ENCODE measurements at places on chromosomes 7 and 10.

GRCh38 chr10:31829776-31830175, 98.9 kb downstream of the ARHGAP12 start:
- no peak for DNase-seq

DNA sequence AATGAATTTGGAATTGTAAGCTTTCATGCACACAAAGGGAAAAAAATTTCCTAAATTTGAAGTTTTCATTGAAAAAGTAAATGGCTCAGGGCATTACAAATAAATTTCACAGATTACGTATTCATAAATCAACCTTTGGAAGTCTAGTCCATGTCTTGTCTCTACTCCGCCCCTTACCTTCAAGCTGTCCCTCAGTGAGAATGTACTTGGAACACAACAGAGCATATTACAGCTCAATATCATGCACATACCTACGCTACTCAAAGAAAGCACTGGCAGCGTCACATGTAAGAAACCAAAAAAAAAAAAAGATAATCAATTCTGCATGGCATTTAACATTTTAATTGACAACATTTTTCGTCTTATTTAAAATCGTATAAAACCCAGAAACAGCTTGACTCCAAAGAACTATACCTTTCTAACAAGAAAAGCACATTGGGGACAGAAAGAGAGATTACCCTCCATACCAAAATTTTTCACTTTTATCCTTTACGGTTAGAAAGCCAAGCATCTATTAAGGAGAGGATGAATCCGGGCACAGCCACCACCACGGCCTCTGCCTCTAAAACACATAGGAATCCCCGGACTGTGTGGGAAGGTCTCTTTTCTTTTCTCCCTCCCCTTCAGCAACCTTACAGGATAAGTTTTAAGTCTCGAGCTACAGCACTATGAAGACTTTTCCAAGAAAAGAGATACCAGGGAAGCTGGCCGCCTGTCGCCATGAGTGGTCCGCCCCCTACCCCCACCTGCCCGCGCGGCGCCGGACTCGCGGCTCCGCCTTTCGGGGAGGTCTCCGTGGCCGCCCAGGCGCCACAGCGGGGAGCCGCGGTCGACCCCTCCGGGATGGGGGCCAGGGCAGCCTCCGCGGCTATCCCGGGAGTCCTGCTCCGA, 1.1 kb downstream of the JMJD1C start:
- DNase-seq = no peak

GRCh38 chr10:106515206-106515790, 649.2 kb downstream of the SORCS1 start:
- DNase-seq = no peak

DNA sequence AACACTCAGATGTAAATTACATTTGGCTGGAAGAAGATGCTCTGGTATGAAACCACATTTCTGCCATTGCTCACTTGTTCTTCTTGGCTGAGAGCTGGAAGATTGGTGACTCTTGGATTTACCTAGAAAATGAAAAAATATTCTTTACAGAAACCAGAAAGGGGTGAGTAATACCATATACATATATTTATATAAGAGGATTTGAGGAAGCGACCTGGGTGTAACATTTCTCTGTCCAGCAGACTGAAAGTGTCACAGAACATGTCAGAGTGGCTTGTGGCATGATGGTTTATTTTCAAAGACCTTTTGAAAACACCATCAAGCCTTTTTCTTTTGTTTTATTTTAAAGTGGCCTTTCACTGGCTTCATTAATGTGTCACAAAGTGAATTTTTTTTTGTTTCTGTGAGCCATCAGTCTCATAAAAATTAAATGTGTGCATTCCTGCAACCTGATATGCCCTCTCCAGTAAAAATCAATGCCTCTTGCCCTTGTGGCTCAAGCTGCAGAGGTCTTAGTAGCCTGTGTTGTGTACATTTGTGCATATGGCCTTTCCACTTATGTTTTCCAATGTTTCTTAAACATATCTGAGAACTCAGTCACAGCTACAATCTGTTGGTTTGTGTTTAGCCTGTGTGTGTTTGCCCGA, 23.5 kb downstream of the CREB5 start:
- DNase-seq = no peak

DNA sequence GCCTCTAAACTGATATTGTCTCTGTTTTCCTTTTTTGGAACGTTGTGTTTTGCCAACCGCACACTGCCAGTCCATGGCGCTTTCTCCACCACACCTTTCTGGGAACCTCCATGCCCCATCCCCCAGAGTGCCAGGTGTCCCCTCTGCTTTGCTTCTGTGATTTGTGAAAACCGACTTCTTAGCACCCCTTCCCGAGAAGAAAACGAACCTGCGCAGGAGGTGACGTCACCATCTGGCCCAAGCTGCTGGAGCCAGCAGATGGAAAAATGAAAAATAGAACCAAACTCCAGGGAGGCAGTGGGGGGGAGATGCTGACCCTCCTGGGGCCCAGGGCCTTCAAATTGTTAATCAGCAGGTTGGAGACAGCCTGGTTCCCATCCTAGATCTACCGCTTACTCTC, 103.8 kb downstream of the HTR5A start:
- no peak for DNase-seq

DNA sequence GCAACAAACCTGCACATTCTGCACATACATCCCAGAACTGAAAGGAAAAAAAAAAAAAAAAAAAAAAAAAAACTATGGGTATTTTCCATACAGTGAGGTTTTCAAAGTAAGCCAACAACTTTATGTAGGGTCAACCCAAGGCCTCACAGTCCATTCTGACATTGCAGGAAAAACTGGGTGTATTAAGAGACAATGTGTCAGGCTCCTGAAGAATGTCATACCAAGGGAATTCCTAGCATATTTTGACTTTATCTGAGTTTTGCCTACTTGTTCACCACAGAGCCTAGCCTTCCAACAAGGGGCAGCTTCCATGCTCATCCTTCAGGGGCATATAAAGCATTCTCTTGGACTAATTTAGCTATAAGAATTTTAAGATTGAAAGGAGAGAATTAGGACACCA, 368.9 kb downstream of the PLXDC2 start:
- DNase-seq = no peak

DNA sequence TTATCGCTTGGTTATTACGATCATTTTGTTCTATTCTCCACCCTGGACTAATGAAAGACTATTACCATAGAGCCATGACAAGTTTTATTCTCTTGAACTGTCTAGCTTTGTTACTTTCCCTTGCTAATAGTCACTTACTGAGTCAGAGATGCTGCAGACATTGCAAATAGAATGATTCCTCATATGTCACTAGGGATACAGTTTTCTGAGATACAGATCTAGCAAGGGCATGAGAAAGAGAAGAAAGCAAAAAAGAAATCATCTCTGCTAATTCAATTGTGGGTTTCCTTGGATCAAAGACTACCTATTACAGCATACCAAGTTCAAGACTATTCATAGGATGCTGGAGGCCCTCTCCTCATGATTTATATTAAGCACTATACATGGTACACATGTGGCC, 204.3 kb downstream of the MBL2 start:
- no peak for DNase-seq

DNA sequence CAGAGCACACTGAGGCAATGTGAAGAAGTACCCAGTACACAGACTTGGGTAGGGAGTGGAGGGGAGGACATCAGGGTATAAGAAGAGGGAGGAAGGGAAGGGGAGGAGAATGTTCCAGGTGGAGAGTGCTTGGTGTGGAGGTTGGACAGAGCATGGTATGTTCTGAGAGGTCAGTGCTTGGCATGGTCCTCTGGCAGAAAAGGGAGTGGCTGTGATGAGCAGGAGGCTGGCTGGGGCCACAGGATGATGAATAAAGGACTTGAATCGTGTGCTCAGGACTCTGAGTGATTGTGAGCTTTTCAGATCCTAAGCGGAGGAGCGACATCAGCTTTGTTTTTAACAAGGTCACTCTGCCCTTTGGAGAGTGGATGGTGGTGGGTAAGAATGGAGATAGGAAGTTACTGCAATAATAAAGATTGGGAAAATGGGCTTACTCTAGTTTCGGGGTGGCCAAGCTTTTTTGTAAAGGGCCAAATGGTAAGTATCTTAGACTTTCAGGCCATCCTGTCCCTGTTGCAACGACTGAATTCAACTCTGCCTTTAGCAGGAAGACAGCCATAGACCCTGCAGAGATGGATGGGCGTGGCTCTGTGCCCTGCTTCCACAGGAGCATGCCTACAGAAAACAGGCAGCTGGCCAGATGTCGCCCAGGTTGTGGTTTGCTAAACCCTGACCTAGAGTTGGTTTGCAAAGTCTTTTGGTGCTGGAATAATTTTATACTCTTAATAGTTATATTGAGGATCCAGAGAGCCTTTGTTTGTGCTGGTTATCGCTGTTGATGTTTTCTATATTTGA, 8.4 kb downstream of the PPP2R2D start:
- DNase-seq = no peak

DNA sequence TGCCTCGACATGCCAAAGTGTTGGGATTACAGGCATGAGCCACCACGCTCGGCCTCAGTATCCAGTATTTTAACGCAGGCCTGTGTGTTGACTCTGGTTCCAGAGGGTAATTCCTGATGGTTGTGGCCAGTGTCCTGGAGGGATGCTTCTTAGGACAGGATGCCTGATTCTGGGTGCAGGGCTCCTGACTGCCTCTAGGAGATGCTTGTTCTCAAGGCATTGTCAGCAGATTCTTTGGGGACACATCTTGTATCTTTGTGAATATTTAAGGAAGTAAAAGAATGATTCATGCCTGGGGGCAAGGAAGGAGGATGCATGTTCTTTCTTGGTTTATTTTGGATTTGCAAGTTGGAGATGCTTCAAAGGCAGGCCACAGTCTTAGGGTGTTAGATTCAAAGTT, 2.2 kb downstream of the ZDHHC4 start:
- no peak for DNase-seq

DNA sequence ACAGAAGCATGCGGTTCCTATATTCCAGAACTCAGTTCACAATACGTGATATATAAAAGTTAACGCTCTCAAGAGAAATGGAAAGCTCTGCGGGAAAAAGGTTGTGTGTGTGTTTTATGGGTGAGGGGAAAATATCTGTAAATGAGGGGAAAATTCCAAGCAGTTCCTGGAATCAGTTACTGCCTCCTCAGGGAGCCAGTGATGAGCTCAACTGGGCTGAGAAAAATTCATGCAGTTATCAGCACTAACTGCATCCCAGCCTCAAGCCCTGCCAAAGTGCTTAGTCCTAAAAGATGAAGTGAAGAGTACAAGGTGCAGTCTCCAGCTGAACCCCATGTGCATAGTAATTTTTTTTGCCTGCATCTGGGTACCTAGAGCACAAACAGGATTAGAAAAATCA, 191.9 kb downstream of the CDK14 start:
- no peak for DNase-seq

GRCh38 chr10:70191972-70192305, 21.6 kb upstream of the SAR1A start:
- no peak for DNase-seq

DNA sequence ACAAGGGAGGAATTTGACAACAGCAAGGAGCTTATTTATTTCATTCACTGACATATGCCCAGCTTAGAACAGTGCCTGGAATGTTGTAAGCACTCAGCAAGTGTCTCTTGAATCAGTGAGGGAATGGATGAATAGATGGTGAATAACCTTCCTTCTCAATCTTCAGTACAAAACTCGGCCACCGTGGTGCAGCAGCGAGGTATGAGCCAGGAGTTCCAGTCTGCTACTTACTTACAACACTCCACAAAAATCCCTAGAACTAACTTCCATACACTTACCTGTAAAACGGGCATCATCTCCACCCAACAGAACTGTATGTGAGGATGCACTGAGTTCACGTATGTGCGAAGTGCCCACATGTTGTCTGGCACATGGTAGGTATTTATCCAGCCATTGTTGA, 237.4 kb downstream of the WDR11 start:
- DNase-seq = no peak

DNA sequence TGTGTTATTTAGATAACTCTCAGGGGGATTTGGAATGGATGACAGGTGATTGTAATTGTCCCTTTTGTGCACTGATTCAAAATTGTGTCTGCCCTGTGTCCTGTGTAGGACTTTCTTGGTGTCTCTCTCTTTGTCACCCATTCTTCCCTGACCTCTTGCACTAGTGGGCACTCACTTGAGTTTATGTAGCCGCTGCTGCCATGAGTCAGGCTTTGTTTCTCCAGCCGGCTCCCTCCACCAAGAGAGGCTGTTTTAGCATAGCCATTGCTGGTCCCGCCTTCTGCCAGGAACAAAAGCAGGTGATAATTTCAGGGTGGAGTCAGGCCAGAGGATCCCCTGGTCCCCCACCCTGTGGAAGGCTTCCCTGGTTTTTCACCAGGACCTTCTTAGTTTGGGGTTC, 8.4 kb downstream of the COL17A1 start:
- no peak for DNase-seq

DNA sequence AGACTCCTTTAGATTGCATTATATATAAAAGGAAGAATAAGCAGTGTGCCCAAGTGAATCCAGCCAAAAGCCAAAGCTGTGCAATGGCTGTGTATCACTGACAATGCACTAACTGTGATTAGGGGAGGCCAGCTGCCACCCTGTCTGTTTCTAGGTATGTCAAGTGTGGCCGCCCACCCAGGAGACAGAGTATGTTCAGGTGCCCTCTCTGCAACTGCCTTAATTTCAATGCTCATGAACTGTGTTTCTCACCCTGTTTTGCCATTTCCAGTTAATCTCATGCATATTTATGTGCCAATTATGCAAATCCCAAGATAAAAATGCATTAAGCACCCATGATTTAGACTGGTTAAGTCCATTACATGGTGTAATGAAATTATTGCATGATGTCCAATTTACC, 159.4 kb downstream of the FRMD4A start:
- no peak for DNase-seq

GRCh38 chr10:95309958-95310357, 19.2 kb upstream of the PDLIM1 start:
- DNase-seq = no peak

DNA sequence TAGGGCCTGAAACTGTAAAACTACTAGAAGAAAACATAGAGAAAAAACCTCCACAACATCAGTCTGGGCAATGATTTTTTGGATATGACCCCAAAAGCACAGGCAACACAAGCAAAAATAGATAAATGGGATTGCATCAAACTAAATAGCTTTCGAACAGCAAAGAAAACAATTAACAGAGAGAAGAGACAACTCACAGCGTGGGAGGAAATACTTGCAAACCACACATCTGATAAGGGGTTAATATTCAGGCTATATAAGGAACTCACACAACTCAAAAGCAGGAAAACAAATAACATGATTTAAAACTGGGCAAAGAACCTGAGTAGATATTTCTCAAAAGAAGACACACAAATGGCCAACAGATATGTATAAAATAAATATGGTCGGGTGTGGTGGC, 7.7 kb upstream of the GSTK1 start:
- DNase-seq = no peak

DNA sequence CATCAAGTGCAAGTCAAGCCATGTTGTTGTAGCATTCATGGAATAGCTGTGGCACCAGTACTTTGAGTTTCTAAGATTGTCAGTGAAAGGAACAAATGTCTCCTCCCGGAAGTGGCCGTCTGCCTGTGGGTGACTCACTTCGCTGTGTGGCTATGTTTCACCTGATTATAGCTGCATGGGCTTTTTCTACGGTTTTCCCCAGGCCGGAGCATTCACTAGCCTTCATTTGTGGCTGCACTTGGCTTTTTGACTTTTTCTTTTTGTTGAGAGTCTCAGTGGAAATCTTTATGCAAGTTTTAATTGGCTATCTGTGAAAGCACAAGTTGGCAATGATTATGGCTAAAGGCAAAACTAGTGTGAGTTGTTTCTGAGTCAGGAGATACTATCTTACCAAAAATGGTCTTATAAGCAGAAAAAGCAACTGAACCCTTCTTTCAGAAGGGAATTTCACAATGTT, 35.0 kb downstream of the SRI start:
- DNase-seq = no peak

GRCh38 chr7:137846827-137847567, at the start of gene DGKI:
DGKI (minus strand) TSS chr7:137846974.
- DNase-seq = no peak

GRCh38 chr10:50219646-50220045, 31.7 kb downstream of the ASAH2 start:
- DNase-seq = no peak

Data from activated CD4-positive, alpha-beta T cell treated with anti-CD3 and anti-CD28 coated beads for 24 hours (primary cell).